Dermis blood vessel endothelial cell (primary cell): ENCODE measurements at places on chromosomes 1 and 21.

DNA sequence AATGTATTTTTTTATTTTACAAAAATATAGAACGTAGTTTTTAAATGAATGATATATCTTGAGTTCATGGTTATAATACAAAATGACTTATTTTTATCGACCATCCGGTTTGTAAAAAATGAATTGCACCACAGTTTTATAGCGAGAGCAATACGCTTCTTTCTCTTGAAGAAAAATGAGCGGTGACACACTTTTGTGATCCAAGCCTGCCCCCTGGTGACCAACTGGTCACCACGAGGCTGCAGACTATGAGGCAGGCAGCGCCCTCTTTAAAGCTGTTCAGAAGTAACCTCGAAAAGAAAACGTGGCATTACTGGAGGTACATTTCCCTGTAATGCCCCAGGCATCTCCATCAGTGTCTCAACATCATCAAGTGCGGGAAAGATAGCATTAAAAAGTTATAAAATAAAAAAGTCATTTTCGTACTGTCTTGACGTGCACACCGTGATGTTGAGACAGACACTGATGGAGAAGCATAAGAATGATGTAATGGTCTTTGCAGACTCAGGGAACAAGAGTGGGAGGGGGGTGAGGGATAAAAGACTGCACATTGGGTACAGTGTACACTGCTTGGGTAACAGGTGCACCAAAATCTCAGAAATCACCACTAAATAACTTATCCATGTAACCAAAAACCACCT is 734.2 kb upstream of the ADAMTS5 start:
- peak; percentile 79 for DNase-seq

GRCh38 chr1:204615881-204616280 is 69.7 kb downstream of the LRRN2 start:
- no peak for DNase-seq

DNA sequence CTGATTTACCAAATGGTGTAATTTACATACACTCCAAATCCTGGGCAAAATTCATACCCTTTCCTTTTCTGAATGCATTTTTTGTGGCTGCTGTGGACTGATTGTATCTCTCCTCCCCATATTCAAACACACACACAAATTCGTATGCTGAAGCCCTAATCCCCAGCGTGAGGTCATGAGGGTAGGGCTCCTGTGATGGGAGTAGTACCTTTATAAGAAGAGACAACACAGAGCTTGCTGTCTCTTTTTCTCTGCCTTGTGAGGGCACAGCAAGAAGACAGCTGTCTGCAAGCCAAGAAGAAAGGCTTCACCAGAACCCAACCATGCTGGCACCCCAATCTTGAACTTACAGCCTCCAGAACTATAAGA is 24.4 kb downstream of the DUSP10 start:
- no peak for DNase-seq

GRCh38 chr1:81733480-81733879 is 67.3 kb upstream of the ADGRL2 start:
- no peak for DNase-seq

- no peak for DNase-seq
Measured at GRCh38 chr1:3315399-3316339, 138.8 kb upstream of the ARHGEF16 start.

DNA sequence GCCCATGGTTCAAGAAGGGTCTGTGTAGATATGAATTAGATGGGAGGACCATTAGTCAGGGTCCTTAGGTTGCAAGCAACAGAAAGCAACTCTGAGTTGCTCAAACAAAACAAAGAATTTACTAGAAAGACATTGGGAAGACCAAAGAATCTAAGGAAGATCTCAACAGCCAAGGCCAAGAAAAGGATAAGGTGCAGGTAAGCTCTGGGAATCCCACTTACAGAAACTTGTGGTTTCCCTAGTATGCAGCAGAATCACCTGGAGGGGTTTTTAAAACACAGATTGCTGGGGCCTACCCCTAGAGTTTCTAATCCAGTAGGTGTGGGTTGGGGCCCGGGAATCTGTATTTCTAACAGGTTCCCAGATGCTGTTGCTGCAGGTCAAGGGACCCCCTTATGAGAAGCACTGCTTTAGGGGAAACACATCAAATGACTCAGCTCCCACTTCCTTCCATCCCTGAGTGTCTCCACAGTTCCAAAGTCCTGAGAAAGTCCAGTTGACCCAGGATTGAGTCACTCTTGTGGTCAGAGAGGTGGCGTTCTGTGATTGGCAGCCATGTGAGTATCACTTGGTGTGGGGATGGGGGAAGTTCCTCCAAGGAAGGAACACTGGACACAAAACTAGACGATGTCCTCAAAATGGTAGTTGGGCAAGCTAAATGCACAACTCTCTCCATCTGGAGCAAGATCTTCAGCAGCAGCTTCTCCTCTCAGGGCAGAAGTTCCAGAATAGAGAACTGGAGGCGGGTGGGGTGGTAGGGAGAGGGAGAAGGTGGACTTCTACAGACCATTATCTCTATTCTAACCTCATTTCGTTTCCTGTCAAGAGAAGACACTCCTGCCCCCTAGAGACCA is 24.2 kb upstream of the EYA3 start:
- peak; percentile 47 for DNase-seq

GRCh38 chr1:244271004-244271403 is 180.7 kb downstream of the ADSS2 start:
- DNase-seq = no peak
